ENCODE measurements at places on chromosomes 7 and 10.

- DNase-seq: no peak
These were observed 109.5 kb upstream of the CDCA7L start for GRCh38 chr7:22055226-22055625.

DNA sequence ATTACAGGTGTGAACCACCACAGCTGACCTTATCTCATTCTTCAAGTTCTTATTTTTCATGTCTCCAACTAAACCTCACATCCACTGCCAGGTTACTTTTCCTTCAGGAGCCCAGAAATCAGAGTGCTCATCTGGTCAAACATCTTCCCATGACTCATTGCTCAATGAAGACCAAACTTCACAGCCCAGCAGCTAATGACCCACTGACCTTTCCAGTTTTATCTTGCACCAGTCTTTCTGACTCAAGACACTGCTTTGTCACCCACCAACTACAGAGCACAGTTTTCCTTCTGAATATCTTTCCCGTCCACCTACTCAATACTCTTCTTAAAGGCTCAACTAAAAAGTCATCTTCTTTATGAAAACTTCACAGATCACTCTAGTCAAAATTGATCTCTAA is 245.1 kb downstream of the CHCHD3 start:
- peak; percentile 32 for DNase-seq

GRCh38 chr7:137717811-137718271 is 128.9 kb downstream of the DGKI start:
- DNase-seq: peak; percentile 59

DNA sequence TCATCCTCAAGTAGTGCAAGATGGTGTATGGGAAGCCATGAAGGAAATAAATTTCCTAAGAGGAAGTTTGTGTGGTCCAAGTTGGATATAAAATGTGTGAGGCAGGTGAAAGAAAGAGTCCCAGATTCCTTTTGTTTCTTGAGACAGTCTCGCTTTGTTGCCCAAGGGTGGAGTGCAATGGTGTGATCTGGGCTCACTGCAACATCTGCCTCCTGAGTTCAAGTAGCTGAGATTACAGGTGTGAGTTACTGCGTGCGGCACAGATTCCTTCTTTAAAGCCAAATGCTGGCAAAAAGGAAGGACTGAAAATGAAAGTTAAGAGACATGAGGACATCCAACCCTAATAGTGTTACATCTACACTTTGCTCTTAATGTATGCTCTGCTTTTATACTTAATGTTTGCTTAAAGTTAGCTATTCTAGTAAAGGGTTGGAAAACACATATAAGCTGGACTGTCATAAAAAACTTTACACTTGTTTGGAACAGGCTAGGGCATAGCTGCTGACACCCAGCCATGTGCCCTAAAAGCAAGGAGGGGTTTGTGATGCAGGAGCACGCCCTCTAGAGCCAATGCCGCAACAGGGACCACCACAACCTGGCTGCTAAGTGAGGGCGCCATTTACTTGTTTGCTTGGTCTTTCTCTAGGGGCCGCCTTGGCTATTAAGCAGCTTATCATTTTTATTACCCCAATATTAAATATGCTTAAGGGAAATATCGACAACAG is 34.5 kb downstream of the CLEC2L start:
- DNase-seq: no peak

DNA sequence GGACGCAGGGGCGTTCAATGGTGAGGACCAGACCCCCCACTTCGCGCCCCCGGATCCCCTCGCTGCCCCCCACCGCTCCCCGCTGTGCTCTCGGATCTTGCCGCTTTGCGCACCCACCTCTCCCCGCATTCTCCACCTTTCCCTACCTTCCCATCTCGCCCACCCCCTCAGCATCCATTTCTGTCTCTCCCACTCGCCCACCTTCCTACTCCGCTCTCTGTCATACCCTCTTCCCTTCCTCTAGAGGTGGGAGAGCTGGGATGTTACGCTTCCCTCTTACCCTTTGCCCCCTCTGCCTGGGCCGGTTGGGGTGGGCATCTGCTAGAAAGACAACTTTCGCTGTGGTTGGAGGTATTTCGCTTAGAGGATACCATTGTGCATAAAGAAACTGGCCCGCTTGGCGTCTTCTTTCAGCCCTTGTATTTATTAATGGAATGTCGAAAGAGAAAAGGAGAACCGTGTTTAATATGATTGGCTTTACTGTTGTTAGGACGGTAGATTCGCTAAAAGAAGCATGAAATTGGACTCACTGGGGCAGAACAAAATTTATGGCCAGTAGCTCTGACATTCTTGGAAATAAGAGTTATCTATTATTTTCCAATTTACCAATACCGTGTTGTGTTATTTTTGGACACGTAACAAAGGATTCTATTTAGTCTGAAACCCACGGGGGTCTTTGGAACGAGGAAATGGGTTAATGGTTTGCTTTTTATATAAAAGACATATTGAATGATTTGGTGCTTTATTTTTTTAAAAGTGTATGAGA is 873 bp downstream of the PRKAR2B start:
- DNase-seq: peak; percentile 37

GRCh38 chr10:3206511-3207157 is 34.1 kb upstream of the PITRM1 start:
- peak; percentile 14 for DNase-seq

GRCh38 chr7:5691606-5692005 is 89.9 kb downstream of the RNF216 start:
- no peak for DNase-seq

DNA sequence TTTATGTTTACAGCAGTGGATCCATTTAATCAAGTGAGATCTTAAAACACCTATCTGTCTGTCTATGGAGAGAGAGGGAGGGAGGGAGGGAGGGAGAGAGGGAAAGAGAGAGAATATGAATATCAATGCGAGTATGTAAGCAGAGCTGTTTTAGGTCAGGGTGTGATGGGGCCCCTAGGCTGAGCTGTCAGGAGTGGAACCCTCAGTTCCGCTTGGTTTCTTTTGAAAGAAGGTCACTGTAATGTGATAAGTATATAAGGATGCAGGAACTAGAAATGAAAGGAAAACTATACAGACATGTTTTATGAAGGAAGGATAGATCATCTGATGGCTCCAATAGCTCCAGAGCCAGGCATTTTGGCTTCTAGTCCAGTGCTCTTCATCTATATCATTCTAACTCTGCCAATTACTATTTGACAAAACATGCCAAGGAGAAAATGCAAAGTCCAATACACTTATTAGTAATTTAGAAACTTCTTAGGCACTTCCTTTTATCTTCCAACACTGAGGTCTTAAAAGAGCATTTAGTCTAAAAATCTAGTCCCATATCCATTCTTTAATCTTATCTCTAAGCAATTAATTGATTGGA is 70.3 kb downstream of the NRCAM start:
- DNase-seq: no peak

DNA sequence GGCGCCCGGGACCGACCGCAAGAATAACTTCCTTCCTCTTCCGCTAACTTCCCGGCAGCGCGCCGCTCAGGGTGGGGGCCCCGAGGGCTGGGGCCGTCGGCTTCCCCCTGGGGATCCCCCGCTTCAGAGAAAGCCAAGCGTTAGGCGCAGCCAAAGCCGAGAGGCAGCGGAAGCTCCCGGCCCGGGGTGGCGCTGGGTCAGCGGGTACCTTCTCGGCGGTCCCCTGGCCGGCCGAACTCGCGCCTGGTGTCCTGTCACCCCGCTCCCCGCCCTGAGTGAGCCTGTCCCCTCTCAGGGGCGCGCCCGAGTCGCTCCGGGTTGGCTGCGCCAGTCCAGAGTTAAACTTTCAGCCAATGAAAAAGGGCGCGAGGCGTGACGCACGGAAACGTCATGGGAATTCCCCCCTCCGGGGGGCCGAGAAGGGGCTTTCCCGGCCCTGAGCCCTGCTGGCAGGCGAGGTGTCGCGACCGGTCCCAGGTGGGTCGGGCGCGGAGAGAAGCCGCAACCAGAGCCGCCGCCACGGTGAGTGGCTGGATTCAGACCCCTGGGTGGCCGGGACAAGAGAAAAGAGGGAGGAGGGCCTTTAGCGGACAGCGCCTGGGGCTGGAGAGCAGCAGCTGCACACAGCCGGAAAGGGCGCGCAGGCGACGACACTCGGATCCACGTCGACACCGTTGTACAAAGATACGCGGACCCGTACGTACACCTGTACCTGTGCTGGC is 1.3 kb upstream of the NFKB2 start:
- DNase-seq: peak; percentile 100

DNA sequence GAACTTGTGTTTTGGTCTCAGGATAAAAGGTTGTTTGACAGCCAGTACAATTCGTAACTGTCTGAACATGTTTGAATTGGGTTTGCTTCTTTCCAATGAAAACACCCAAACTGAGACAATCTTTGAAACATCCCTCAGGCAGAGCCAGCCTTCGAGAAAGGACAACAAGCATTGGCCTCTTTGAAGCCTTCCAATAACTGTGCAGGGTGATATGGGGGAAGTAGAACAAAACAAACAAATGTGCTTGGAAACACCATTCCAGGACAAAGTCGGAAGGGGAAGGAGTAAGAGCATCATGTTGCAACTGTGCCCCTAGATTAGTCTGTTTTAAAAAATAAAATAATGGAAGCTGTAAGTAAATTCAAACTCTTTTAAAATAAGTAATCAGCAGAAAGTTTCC is 39.5 kb downstream of the IL2RA start:
- DNase-seq: no peak

DNA sequence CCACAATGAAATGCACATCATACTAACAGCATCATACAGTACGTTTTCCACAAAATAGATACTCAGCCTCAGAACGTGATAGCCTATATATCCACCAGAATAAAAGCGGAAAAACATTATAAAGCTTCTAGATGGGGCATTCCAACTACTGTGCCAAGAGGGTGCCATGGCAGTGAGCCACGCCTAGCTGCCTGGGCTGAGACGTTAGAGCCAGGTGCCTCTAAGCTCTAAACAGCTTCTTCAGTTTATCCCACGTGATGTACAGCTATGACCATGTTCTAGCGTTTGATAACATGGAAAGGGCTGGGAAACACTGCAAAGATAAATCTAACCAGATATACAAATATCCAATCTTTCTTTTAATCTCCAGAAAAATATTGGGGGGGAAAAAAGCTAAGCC is 17.8 kb downstream of the USP6NL start:
- DNase-seq: no peak

DNA sequence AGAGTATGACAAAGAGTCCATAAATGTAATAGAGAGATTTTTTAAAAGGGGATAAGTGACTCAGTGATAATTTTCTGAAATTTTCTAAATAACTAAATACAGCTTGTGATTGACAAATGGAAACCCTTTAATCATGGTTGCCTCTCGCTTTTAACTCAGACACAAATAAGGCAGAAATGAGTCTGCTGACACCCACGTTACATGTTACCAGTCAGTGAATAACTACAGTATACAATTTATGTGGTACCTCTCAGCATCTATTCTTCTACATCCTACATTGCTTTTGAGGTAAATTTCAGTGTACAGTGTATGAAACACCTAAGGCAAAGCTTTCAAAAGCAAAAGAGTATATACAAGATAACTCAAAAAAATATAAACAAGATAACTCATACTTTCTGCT is 4.2 kb downstream of the NSUN6 start:
- no peak for DNase-seq

DNA sequence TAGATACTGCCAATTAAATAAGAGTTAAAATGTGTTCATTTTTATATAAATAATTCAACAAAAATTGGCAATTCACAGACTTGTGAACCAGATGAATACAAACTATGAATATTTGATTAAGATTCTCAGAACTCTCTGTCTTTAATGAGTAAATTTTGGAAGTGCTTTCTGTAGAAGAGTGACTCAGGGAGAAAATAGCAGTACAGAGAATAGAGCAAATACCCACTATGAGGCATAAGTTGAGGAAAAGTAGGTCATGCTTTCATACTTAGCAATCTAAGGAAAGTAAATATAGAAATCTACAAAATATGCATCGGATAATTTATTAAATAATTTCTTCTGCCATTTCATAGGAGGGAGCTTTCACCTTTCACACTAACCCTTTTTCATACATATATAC is 117.7 kb upstream of the TMEM106B start:
- DNase-seq: no peak

DNA sequence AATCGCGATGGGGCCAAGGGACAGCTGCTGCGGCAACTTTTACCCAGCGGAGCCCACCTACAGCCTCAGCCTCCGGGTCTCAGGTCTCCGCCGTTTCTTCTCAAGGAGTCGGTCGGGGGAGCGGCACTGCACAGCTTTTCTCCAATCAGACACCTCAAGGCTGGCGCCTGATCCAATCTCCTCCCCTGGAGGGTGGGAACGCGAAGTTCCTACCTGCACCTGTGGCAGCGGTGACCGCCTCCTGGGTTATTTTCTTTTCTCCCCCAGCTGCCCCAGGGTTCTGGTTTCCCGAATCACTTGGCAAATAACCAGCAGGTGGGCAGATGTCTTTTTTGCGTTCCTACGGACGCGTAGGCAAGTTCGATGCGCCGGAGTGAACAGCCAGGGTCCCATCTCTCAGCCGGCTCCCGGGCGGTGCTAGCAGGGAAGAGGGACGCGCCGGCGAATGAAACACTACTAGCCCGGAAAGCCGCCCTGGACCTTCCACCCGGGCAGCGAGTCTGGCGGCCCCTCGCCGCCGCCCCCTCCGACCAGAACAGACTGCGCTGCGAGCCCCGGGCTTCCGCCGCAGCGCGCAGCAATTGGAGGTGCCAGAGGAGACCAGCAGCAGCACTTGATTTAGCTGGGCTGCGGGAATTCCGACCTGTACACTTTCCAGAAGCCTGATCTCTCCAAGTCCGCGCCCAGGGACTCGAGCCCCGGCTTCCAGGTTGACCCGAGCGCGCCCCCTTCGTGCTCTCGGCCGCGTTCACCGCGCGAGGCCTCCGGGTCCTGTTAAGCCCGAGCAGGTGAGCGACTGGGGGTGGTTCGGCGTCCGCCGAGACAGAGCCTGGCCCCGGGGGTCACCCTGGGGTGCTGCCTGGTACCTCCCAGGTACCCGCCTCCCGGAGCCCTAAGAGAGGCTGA is at the start of gene PRR15:
PRR15 (plus strand) TSS at position 246 of the 906 bp plus-strand sequence. CDS start 2,495 bp downstream, outside the sequence.
- DNase-seq: peak; percentile 33

DNA sequence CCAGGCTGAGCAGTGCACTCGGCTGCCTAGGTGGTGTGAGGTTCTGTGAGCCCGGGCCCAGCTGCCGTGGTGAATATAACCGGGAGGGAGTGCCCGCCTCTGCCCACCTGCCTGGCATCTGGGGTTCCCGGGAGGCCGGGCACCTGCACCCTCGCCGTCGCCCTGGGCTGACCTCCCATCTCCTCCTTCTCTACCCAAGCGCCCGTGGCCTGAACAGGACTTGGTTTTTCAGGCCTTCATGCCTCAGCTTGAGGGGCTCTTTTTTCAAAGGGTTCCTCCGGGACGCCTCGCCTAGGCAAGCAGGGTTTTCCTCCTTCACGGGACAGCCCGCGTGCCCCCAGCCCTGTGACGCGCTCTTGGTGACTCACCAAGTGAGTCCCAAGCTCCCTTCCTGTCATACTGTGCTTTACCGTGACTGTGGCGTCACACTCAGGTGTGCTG is 9.9 kb downstream of the INPP5A start:
- DNase-seq: peak; percentile 68

DNA sequence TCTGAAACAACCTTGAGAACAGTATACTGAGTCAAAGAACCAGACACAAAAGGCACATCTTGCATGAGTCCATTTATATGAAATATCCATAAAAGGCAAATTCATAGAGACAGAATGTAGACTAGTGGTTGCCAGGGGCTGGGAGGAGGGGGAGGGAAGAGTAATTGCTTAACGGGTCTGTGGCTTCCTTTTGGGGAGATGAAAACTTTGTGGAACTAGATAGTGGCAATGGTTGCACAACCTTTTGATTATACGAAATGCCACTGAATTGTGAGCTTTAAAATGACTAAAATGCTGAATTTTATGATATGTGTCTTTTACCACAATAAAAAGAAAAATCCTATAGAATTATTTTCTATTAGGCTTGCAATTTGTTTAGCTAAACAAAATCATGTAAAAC is 16.8 kb downstream of the ADRB1 start:
- no peak for DNase-seq

GRCh38 chr10:119302591-119303253 is 95.4 kb downstream of the GRK5 start:
- no peak for DNase-seq

GRCh38 chr10:17029239-17029580 is 100.4 kb downstream of the CUBN start:
- no peak for DNase-seq

Data from suppressor macrophage treated with lipopolysaccharide for 1 hour (primary cell).